Activated T-helper 17 cell treated with anti-CD3 and anti-CD28 coated beads, Interleukin-2, amount 50 U/mL, for 72 hours (primary cell): ENCODE measurements at places on chromosomes 16 and 17. TPM values are rescaled to one million over a fixed set of nuclear protein-coding genes. Genes with fewer than 3 reads are reported as not detected.

HOXB2 gene
- total RNA-seq, result 15.3 TPM

DNA sequence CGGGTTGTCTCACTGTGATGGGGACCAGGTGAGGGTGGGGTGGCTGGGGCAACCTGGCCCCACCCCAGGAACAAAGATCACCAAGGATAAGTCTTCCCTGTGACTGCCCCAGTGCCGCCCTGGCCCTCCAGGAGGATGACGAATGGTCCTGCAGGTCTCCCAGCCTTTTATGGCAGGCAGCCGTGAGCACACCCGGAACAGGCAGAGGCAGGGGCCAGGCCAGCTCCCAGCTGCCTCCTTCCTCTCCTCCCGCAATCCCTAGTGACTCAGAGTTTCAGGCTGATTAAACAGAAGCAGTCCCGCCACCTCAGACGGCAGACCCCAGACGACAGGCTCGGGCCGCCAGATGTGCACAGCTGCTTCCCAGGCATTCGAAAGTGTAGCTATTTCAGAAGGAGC, 13.3 kb downstream of the JUP start:
- ATAC-seq, result no peak

HCRT gene
- not detected for total RNA-seq

DNA sequence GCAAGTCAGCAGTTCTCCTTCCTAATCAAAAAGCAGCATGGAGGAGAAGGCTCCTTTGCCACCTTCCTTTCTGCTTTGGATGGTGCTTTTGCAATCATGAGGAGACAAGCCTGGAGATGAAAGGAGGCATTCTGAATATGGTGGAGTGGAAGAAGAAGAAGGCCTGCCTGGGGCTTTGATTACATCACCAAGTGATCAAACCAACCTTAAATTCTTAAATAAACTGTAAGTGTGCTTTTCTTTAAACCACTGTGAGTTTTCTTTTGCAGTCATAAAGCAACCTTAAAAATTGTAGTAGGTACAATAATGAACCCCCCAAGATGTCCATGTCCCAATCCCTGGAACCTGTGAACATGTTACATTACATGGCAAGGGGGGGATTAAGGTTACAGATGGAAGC, 31.7 kb upstream of the IL21R start:
- no peak for ATAC-seq

DNA sequence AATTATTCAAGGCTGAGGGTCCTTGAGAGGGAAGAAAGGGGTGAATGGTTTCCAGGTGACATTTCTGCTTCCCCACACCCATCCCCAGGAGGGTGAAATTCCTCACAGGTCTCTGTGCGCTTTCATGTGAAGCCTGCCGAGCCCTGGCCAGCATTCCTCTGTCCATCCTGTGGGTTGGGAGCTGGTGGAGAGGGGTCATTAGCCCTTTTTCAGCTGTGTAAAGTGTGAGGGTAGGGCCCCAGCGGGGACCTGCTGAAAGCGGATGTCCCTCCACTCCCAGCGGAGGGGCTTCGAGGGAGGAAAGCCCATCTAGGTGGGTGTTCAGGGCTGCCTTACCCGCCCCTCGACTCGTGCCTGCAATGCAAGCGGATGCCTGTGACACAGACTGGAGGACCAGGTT, 53.3 kb upstream of the DLX4 start:
- ATAC-seq, result no peak

NR1D1 gene
- 12.2 TPM for total RNA-seq

SLC47A2 gene
- total RNA-seq, result not detected

GRCh38 chr16:21263640-21264570, 14.2 kb downstream of the CRYM start:
- ATAC-seq, result no peak

DNA sequence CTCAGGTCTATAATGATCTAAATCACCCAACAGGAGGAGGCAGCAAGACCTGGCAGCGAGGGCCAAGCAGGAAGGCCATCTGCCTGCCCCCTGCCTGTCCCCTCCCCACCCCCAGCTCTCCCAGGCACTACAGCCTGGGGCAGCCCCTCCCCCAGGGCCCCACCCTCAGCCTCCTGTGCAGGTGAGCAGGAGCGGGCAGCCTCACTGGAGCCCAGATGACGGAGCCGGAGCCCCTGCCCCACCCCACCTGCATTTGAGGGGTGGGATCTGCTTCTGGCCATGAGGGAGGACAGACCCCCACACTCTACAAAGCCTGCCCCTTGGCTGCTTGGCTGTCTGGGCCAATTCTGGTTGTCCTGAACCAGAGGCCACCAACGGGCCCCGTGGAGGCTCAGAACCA, 12.4 kb upstream of the BAHCC1 start:
- no peak for ATAC-seq

- no peak for ATAC-seq
Measured at GRCh38 chr17:50015146-50015545, 20.1 kb upstream of the DLX3 start.

MGAT5B gene
- 0.39 TPM for total RNA-seq

DNA sequence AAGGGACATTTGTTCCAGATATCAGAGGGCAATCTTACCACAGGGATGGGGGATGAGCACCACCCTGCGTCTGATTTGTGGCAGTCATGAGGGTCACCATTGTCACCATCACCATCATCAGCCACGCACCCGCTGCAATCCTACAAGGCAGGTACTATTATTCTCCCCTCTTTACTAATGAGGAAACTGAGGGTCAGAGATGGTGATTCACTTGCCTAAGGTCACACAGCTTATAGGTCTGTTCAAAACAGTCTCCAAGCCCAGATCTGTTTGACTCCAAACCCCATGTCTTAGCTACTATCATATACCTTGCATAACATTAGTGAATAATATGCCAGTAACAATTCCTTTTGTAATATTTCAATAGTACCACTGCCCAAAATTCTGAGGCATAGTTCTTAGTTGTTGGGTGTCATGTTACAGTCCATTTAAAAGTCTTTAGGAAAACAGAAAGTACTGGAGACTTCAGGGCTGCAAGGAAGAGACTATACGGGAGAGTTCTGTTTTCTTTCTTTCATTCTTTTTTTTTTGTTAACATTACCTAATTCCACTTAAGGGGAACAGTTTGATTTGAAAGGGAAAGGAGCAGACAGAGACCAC, 166.4 kb downstream of the C16orf95 start:
- ATAC-seq, result no peak

- ATAC-seq, result no peak
Measured at GRCh38 chr16:1492082-1492922, 858 bp upstream of the TELO2 start.

TMEM106A gene
- 9.5 TPM for total RNA-seq

DNA sequence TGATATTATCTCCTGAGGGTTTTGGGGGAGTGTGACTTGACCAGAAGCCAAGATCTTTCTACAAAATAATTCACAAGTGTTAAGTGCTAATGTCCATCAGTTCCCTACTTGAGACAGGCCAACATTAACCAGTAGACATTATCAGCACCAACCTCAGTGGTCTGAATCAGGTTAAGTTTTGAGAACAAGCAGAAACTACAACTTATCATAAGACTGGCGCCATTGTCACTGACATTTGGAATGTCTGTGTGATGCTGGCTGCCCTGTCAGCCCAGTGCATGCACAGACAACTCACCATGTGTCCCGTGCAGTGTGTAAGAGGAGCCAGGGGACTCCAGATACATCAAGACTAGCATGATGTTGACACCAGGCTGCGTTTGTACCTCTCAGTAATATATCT, 76.8 kb downstream of the CCDC182 start:
- no peak for ATAC-seq

EVI2B gene
- total RNA-seq, result 18.5 TPM

- no peak for ATAC-seq
Measured at GRCh38 chr17:67221062-67221998, 23.7 kb downstream of the HELZ start.
